Stimulated activated CD4-positive, alpha-beta T cell treated with anti-CD3 and anti-CD28 coated beads, Interleukin-1b, Interleukin-23, amount 100 ng/mL, for 1 hour (primary cell): ENCODE measurements at places on chromosomes 5 and 9.

GRCh38 chr5:5421149-5421960 lies 1.1 kb upstream of the ICE1 start:
- no peak for DNase-seq

GRCh38 chr5:141084487-141084989 lies 9.9 kb upstream of the PCDHB2 start:
- DNase-seq: no peak

DNA sequence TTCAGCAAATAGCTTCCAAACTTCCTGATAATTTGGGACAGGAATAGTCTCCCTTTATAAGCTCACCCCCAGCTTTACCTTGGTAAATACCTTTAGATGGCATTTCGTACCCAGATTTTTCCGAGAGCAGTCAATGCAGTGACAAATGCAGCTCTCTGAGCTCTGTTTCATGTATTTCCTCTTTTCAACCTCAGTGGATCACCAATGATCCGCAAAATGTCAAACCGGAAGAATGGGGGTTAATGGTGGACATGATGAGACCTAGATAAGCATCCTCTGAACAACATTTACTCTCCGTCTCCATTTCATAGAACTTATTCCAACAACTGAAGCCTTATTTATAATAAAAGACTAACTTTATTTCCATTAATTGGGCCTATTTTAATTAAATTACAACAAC lies 227.3 kb downstream of the MCTP1 start:
- no peak for DNase-seq

DNA sequence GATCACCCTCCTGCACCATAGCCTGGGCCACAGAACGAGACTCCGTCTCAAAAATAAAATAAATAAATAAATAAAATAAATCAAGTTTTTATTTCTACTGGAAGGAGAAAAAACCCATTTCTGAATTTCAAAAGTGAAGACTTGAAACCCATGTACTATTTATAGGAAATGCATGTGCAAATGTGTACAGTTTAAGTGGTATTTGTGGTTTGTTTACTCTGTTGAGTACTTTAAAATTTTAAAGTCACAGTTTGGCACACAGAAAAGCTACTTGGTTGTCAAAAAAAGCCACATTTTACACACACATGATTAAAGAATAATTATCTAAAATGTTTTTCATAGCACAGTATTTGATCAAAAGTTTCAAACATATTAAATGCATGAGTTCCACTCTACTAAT lies 43.6 kb downstream of the NR3C1 start:
- DNase-seq: no peak

DNA sequence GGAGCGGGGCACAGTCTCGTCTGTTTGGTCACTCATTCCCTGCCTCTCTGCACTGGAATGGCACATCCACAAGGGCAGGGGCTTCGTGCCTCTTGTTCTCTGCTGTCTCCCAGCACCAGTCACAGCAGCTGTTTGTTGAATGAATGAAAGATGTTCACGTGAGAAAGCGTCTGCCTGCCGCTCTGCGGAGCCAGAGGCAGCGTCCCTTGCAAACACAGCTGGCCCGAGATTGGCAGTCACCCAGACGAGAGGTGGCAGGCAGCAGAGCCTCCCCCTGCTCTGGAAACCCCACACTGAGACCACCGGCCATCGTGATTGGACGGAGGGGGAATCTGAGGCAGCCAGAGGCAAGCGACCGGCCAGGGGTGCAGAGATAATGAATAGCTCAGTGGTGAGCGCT lies 6.0 kb upstream of the FAM163B start:
- DNase-seq: no peak

DNA sequence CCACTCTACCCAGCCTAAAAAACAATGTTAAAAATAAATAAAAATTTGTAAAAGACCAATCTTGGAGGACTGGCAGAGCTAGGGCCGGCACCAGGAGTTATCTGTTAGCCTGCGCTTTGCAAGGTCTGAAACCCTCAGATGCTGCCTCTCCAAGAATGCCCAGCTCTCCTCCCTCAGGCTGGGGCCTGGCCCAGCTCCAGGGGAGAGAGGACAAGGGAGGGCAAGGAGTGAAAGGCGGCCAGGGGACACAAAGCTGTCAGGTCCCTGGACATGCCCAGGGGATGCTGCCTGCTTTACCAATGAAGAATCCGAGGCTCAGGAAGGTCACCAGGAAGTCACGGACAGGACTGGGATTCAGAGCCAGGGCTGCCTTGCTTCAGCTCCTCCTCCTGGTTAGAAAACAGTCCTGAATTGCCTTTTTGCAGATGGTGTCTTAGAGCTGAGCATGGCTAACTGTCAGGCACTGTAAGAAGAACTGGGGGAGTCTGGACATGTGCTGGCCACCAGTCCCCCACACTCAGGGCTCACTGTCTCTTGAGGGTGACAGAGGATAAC lies 5.5 kb upstream of the N4BP3 start:
- no peak for DNase-seq

DNA sequence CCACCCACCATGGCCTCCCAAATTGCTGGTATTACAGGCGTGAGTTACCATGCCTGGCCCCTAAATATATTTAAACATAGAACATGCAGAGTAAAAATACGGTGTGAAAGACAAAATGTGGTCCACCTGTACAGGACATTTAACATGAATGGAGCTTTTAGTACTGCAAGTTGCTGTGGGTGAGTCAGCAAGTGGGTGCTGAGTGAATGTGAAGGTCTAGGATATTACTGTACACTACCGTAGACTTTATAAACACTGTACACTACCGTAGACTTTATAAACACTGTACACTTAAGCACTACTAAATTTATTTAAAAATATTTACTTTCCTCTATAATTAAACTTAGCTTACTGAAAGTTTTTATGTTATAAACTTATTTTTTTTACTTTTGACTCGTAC lies 317.8 kb downstream of the PRDM9 start:
- DNase-seq: no peak

GRCh38 chr5:38467353-38468040 lies 88.9 kb downstream of the LIFR start:
- DNase-seq: no peak

GRCh38 chr9:108743901-108744371 lies 111.8 kb downstream of the ACTL7B start:
- DNase-seq: no peak

DNA sequence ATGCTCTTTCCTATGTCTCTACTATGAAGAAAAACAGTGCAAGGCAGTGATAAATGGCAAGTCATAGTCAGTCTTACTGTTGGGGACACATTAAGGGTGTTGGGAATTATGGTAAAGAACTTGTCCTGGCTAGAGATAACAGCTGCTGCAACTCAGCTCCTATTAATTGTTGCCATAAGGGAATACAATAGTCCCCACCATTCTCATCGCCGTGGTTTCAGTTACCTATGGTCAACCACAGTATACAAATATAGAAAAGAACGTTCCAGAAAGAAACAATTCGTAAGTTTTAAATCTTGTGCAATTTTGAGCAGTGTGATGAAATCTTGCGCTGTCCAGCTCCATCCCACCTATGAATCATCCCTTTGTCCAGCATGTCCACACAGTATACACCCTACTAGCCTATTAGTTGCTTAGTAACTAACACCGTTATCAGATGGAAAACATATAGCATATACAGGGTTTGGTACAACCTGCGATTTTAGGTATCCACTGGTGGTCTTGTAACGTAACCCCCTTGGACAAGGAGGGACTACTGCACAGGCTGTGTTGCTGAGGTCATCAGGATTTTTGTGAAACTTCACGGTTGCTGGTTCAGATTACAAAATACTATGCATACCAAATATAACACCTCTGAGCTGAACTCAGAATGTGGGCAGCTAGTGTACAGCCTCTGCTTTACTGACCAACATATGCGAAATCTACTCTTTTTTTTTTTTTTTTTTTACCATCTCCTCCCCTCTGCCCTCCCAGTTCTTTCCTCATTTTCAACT lies 53.5 kb downstream of the ZFR start:
- no peak for DNase-seq

DNA sequence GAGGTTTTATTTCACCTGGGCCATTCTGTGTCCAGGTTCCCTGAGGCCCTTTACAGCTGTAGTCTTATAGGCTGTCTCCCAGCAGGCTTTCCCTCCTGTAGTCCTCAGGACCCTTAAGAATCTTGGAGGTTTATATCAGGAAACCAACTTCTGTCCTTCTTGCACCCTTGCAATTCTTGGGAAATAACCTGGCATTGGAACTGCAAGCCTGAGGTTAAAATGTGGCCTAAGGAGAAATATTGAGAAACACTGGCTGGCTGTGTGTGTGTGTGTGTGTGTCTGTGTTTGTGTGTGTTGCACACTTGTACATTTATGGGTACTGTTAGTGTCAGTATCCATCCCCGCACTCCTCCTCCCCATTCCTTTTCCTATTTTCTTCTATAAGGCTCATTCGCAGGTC lies 168.9 kb downstream of the PAPPA start:
- no peak for DNase-seq

- no peak for DNase-seq
These were observed 45.0 kb downstream of the SEMA6A start for GRCh38 chr5:116529615-116530014.

GRCh38 chr5:180988592-180988991 lies at the start of gene BTNL3:
BTNL3 (plus strand) TSS chr5:180988846; CDS start chr5:180989029, 183 bp downstream.
- no peak for DNase-seq

DNA sequence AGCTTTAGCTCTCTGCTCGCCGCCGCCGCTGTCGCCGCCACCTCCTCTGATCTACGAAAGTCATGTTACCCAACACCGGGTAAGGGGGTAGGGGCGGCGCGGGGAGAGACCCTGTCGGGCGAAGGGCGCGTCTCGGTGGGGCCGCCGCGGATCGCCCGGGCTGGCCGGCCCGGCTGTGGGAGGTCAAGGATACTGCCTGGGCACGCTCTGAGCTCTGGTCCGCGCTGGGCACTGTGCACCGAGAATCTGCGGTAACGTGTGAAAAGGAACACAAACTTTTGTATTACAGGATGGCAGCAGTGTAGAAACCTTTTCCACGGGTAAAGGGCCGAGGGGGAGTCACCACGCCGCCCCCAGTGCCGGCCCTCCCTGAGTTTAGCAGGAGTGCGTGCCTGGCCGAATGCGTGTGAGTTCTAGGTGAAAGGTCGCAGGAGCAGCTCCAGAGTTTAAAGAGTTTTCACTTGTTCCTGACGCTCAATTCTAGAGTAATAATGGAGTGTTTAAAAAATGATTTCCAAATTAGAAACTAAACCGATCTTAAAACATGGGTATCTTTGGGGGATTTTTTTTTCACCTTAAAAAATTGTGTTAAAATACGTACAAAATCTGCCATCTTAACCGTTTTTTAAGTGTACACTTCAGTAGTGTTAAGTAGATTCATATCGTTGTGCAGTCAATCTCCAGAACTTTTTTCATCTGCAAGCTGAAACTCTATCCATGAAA lies at the start of gene HSDL2:
Gene HSDL2, plus strand, starts transcription at position 7 of the 723 bp plus-strand sequence. Its CDS starts 56 bp downstream, at position 63.
- DNase-seq: no peak

GRCh38 chr5:6768590-6769230 lies 55.5 kb downstream of the TENT4A start:
- no peak for DNase-seq

- no peak for DNase-seq
These were observed 3.9 kb downstream of the GLIPR2 start for GRCh38 chr9:36140086-36141084.

GRCh38 chr5:54362434-54362833 lies 52.1 kb upstream of the ARL15 start:
- DNase-seq: no peak
